KG1 (cell line): ENCODE measurements at places on chromosomes 16 and 17.

DNA sequence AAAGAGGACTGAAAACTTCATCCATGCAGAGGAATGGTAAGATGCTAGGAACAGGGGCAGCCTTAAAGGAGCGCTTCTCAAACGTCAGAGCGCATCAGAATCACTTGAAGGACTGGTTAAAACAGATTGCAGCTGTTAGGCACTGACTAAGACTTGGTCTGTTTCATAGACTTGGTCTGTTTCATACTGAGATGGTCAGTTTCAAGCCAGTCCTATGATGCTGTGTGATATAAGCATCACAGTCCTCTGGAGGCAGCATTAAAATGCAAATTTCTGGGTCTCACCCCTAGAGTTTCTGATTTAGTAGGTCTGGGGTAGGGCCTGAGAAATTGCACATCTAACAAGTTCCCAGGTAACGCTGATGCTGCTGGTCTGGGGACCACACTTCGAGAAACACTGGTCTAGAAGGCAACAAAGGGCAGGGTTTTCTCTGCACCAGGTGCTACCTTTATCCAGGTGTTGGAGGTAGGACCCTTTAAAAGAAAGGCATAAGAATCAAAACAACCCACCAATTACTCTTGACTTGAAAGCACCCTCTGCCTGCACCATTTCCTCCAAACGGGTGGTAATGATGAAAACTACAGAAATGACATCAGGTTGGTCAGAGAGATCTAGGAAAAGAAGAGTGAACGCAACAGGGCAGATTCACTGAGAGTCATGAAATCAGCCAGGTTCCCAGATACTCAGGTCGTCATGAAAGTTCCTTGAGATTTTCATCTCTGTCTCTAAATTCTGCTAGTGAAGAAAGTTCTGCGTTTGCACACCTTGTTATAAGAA is 95.0 kb upstream of the RCVRN start:
- DNase-seq = no peak

GRCh38 chr16:64507240-64508024 is 614.4 kb downstream of the CDH11 start:
- no peak for DNase-seq

DNA sequence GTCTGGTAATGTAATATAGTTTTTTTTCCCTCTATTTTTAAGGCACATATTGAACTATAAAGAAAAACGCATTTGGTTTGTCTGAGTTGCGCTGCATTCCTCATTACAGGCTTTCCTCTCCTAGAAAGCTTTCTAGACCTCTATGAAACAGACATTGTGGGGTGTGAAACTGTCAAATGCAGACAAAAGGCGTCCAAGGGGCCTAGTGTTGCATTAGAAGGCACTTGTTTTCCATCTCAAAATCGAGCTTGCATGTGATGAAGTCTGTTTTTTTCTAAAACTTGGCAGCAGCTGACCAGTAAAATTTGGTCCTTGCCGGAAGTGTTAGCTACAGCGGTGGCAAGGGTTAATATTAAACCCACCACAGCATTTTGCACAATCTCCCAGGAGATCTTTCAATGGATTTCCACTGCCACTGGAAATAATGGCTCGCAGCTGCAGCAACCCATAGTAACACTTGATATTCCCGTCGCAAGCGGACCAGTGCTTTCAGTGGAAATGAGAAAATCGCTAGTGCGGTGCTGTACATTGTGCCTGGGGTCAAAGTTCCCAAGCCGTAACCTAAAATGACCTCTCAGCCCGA is 602.6 kb downstream of the KCNJ2 start:
- DNase-seq = no peak

DNA sequence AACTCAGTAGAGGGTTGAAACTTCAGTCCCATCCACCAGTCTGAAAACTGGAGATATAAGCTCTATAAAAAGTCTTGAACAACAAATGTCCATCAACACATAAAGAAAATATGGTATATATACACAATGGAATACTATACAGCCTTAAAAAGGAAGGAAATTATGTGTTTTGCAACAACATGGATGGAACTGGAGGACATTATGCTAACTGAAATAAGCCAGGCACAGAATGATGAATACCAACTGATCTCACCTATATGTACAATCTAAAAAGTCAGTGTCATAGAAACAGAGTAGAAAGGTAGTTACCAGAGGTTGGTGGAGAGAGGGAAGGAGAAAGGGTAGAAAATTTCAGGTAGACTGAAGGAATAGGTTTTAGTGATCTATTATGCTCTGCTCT is 438.1 kb downstream of the CA10 start:
- DNase-seq = no peak

GRCh38 chr17:32998887-32999228 is 7.2 kb downstream of the SPACA3 start:
- no peak for DNase-seq

DNA sequence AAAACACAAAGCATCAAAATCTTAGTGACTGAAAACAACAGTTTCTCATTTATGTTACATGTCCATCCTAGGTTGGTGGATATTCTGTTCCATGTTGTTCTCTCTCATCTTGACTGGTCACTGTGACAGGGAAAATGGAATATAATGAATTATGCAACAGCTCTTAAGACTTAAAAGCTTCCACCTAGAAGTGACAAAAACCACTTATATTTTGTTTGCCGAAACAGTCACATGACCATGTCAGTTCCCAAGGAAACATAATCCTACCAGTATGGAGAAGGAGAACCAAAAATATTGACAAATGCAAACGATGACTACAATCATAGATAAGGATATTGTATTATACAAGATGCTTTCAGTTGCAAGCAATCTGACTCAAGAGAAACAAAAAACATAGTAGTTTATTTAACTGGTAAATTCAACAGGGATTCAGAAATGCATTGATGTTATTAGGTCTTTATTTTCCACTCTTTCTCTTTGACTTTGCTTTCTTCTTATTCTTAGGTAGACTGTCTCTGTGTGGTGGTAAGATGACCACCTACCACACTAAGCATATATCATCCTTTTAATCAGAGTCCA is 103.8 kb downstream of the SSH2 start:
- no peak for DNase-seq

- DNase-seq = no peak
Measured at GRCh38 chr17:44170499-44171201, at the start of gene ASB16. TSS of gene ASB16 (plus strand) at chr17:44170704. CDS start at chr17:44170790, 86 bp downstream.

DNA sequence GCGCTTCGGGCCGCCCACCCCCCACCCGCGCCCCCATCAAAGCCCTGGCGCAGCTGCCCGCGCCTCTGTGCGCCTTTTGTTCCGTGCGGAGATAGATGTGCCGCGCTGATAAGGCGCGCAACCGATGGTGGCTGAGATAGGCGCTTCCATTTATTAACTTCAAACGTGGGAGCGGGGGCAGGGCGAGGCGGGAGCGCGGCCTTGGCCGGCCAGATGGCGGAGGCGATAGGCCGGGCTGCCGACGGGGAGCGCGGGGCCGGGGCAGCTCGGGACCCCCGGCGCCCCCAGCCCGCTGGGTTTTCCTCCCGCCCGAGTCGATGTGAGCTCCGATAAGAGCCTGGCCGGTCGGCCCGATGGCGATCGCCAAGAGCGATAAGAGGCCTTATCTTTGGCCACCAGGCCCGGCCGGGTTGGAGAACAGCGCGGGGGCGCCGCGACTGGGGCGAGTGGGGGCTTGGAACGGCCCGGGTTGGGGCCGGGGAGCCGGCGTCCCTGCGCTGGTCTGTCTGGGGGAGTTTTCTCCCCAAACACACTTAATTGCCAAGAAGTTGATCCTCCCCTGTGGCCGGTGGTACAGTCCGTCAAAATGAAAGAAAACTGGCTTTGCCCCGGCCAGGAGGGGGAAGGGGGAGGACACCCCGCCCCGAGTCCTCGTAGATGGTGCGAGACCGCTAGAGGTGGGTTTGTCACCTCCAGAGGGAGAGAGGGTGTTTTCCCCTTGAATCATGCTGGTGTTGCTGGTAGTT is 2.7 kb downstream of the ZFPM1 start:
- DNase-seq = no peak

GRCh38 chr17:49830605-49831004 is 17.3 kb downstream of the TAC4 start:
- no peak for DNase-seq

GRCh38 chr16:61892531-61892930 is 143.7 kb downstream of the CDH8 start:
- no peak for DNase-seq

DNA sequence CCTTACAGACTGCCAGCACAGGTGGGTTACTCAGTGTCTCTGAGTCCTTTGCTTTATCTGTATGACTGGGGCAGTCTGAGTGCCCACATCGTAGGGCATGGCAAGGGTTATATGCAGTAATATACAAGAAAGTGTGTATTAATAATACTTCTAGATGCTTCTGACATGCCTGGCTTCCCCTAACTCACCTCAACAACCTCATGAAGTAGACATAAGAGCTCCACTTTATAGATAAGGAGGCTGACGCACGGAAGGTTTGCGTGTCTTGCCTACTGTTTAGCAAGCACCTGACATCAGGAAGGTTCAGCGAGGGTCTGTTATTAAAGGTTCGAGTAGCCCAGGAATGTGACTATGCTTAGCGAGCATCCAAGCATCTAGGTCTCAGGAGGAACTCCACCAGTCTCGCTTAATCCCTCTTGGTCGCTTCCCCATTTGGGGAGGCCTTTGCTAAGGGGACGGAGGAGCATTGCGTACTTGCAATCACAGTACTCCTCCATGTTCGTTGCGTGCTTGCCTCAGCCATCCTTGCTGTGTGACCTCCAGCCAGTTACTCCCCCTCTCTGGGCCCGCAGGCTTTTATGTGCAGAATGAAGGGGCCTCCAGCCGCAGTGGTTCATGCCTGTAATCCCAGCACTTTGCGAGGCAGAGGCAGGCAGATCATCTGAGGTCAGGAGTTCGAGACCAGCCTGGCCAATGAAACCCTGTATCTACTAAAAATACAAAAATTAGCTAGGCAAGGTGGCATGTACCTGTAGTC is 1.6 kb downstream of the KCNG4 start:
- DNase-seq = no peak

DNA sequence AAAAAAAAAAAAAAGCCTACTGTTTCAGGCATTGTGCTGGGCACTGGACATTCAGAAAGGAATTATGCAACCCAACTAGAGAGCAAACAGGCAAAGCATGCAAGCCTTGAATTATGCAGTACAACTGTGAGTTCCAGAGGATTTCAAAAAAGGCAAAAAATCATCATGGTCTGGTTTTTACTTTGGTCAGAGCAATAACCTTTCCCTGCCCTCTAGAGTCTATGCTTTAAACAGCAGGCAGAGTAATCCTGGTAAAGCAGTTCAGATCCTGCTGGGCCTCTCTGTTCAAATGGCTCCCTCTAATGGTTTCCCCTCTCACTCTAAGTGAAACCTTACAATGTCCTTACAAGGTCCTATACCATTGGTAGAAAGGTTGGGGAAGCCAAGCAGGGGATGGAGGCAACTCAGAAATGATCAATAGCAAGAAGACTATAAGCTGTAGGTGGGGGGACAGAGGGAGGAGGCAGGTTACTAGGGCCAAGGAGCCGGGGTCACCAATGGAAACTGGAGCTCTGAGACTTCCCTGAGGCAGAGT is 4.6 kb upstream of the TAF15 start:
- peak; percentile 70 for DNase-seq

GRCh38 chr17:40622509-40622928 is 25.1 kb downstream of the SMARCE1 start:
- DNase-seq = peak; percentile 15

DNA sequence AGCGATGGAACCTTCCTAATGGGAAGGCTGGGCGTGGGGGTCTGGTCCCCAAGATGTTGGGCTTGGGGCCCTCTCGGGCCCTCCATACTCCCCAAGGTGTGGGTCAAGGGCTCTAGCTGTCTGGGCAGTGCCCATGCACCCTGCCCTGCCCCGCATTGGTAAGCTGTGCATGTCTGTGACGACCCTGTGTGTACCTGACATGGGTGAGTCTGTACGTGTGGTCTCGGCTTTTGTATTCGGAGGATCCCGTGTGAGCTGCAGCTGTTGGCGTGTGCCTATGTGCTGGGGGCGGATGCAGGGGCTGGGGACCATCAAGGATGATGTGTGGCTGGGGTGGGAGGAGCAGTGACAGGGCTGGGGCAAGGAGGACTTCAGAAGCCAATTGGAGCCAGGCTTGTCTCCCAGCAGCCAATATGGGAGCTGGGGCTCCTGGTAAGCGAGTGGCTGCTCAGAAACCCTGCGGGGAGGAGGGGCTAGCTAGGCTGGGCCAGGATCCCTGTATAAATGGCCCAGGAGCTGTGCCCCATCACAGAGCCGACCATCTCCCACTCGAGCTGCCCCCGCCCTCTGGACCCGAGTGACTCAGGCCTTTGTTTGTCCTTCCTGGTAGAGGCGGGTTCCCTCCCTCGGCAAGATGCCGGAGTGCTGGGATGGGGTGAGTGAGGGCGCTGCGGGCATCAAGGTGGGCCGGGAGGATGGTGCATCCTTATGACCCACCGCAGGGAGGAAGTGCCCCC is at the start of gene NDRG4:
Gene NDRG4 (plus strand): TSS at position 529 of the 737 bp plus-strand sequence. CDS start 106 bp downstream, at position 635.
- DNase-seq = no peak

DNA sequence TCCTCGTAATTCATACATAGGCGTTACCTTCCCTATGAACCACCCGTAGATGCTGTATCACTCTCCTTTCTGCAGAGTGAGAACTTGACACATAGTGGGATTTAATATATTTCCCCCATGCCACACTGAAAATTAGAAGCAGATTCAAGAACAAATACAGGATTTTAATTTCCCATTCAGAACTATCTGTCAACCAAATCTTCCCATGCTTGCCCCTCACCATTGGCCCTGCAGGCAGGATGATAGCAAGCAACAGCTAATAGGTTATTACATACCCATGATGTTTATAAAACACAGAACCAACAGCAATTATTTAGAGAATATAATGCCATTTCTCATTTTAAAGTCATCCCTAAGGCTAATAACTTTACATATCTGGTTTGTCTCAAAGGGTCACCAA is 55.0 kb upstream of the GNAO1 start:
- DNase-seq = no peak
